Activated CD4-positive, alpha-beta T cell treated with anti-CD3 and anti-CD28 coated beads for 48 hours (primary cell): ENCODE measurements at places on chromosomes 12 and 14.
A peak's percentile ranks its signal among the peaks of the same experiment; 100 is the strongest.

DNA sequence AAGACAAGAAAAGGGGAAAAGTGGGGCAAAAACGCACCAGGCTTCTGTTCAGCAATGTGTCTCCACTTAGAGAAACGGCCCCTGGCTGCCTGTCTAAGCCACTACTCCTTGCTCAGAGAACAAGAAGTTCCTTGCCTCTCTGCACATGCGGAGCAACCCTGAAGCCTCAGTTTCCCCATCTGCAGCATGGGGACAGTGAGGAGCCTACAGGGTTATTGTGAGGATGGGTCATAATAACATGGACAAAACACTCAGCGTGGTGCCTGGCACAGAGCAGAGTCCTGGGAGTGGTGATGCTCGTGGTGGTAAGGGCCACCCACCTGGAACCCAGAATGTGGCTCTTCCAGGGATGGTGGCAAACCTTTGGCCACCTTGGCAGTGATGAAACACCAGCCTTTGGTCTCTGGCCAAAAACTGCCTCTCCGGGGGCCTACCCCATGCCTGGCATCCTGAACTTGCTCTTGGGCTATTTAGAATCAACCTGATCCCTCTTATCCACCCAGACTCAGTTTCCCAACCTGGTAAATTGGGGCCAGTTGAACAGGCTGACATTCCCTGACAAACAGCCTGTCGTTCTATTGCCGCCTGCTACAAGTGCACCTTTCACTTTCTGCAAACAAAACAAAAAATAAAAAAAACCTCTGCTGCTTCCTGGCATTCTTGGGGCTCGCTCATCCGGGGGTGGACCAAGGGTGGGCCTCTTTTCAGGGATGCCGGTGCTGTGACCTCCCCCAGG is 56.5 kb upstream of the DLK1 start:
- DNase-seq, result no peak

GRCh38 chr14:21025371-21026273 is 761 bp upstream of the NDRG2 start:
- peak; percentile 23 for DNase-seq

DNA sequence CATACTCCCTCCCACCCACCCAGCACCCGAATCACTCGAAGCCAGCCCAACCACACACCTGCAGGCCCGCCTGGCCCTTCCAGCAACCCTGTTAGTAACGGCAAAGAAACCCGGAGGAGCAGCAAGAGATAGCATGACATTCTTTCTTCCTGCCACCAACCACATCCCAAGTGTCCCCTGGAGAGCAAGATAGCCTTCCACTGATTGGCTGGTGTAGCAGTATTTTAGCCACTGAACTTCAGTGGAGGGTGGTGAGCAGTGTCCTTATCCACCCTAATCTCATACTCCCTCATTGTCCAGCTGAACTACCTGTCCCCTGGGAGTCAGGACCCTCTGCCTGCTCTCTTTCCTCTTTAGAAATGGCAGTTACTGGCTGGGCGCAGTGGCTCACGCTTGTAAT is 769 bp upstream of the SLC39A5 start:
- DNase-seq, result no peak

GRCh38 chr12:105956662-105957457 is 181.9 kb downstream of the NUAK1 start:
- DNase-seq, result no peak

GRCh38 chr12:68727776-68728175 is 18.2 kb upstream of the SLC35E3 start:
- DNase-seq, result no peak

GRCh38 chr12:67082221-67082620 is 186.9 kb upstream of the CAND1 start:
- DNase-seq, result peak; percentile 7

- no peak for DNase-seq
Measured at GRCh38 chr12:99232324-99232723, 415.2 kb upstream of the GARIN6 start.

- DNase-seq, result no peak
Measured at GRCh38 chr12:121325922-121326396, 26.3 kb downstream of the ANAPC5 start.

- DNase-seq, result peak; percentile 47
Measured at GRCh38 chr12:45518291-45519235, 210.9 kb upstream of the ARID2 start.

GRCh38 chr12:91985002-91985787 is 160.5 kb downstream of the BTG1 start:
- DNase-seq, result no peak

DNA sequence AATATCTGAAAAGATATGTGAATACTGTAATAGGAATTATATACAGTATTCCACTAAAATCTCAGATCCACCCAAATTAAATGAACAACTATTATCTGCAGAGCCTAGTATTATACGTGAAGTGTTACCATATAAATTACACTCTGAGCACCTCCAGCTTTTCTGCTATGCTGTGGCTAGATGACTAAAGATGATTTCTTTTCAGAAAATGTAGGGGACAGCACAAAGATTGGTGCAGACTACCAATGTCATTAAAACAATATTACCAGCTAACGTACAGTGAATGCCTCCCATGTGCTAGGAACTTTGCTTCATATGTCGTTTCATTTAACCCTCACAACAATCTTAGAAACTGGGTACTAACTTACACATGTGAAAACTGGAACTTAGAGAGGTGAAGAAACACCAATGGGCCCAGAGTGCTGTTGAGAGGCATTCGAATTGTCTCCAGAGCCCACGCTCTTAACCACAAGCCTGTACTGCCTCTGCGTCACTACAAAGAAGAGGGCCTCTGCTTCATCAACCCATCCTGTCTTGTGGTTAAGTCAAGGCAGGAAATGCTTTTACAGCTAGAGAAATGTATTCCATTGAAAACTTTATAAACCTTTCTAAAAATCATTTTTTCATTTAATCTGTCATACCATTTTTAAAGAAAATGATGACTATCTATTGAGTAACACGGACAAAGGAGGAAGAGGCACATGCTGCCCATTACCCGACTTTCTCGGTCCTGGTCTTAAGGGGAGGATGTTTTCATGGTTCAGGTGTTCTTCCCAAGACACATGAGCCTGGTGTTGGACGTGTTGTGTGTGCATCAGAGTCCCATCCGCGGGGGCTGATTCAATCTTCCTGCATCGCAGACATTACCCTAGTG is 1.3 kb downstream of the GPR65 start:
- DNase-seq, result peak; percentile 74

GRCh38 chr12:12645485-12645884 is 33.8 kb downstream of the CREBL2 start:
- DNase-seq, result peak; percentile 49

DNA sequence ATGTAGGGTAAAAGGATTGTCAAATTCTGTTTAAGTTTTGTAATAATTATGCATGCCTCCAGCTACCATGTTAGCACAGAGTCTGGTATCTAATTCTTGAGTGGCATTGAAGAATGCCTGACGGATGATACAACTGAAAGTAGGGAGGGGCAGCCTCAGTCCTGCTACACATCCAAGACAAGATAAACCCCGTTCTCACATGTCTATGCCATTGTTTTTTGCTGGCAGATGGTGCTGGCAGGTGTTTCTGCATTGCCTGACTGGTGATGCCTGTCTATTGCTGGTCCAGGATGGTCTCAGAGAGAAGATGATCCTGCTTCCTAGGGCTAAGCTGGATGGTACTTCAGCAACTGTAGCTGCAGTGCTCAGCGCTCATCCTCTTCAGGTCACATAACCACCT is 245.8 kb upstream of the NAV3 start:
- DNase-seq, result no peak

DNA sequence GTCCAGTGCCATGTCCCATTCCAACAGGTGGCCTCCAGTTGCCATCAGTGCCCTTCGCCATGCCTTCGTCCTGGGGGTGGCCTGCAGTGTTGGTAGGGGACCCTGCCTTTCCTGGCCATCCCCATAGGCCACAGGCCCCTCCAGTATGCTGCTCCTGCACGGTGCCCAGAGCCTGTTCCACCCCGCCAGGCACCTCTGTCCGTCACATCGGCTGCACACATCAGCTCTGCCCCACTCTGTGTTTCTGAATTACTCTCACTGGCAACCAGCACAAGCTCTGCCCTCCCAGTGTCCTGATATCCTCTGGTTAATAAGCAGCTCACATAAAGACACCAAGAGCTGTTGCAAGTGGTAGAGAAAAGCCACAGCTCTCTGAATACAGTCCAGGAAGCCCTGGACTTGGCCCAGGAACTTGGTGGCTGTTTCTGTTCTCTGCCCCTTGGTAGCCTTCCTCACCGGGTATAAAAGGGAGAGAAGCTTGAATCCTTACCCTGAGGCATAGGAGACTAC is 31.3 kb upstream of the ATP2A2 start:
- no peak for DNase-seq
